Testis (tissue), 5 donors: ENCODE measurements at places on chromosomes 1 and 21.

DNA sequence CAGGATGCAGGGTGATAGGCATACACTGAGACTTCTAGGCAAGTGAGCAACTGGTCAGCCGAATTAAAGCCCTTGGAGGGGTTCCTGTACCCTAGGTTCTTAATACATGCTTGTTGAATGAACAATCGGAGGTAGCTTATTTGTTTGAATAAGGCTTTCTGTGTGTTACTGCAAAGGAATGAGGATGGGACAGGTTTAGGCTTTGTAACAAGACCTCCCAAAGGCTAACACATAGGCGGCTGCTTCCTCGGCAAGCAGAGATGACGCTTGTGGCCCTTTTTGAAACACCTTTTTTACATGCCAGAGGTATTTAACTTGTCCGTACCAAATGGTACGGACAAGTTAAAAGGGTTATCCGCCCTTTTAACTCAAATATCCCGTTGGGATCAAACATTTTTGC lies 511.6 kb downstream of the KIF26B start:
- no peak for DNase-seq

DNA sequence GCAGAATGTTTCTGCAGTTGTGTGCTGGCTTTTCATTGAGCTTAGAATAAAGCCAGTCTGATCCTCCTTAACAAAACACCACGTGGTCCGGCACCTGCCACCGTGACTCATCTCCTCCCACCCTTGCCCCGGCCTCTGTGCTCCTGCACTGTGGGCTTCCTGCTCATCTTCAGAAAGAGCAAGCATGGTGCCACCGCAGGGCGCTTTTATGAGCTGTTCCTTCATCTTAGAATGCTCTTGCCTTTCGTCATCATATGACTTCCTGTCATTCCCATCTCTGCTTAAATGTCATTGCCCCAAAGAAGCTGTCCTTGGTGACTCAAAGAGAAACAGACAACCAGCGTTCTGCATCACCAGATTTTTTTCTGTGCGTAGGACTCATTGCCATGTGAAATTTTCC lies 117.8 kb downstream of the HHAT start:
- no peak for DNase-seq

- no peak for DNase-seq
These were observed 221.1 kb upstream of the PBX1 start for GRCh38 chr1:164337885-164338284.

- no peak for DNase-seq
These were observed 240.3 kb downstream of the LMX1A start for GRCh38 chr1:165116171-165116570.

DNA sequence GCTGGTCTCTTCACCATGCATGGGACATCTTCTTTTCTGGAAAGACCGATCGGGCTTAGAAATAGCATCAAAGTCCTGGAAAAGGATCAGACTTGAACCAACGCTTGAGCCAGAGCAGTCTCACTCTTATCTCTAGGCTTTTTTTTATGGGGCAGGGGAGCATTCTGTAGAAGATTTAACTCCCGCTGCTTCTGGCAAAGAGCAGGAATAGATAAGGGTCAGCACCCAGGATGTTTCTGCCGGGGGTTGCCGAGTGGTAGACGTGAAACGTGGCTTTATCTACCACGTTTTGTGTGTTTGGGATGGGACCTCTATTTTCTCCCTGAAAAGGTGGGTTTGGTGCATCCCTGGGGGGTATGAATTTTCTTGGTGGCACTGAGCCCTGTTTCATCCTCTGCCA lies 18.8 kb downstream of the SPSB1 start:
- no peak for DNase-seq

- DNase-seq, result no peak
These were observed 29.6 kb downstream of the CHD1L start for GRCh38 chr1:147272042-147272441.

GRCh38 chr1:93078203-93078602 lies 880 bp upstream of the MTF2 start:
- DNase-seq, result no peak

DNA sequence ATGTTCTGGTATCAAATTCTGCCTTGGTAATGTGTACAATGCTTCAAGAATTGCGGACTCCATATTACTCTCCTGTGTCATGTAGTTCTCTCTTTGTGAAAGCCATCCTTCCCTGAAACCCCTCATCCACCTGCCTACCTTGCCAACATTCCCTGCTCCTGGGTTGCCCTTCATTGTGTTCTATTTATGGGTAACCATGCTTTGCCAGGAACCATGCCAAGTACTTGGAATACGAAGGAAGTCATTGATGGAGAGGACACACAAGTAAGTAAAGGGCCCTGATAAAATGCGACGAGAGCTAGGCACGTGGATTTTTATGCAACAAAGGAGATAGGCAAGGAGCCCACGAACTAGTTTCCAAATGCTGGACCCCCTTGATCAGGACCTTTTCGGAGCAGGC lies 300.8 kb downstream of the DISC1 start:
- no peak for DNase-seq

DNA sequence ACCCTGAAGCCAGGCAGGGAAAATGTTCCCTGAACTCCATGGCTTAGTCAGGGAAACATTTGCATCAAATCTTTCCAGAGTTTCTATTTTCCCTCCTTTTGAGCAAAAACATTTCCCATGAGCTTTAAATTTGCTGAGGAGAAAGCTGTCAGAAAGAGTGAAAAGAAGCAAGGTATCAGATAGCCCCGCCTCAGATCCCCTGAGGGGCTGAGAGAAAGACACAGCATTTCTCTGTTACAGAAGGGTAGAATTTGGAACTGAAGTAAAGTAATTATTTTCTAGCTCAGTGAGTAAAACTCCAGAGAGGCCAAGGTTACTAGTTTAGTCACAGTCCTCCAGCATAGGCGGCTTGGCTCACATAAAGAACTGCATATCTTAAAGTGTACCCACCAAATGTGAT lies 10.6 kb downstream of the FMO1 start:
- DNase-seq, result no peak

DNA sequence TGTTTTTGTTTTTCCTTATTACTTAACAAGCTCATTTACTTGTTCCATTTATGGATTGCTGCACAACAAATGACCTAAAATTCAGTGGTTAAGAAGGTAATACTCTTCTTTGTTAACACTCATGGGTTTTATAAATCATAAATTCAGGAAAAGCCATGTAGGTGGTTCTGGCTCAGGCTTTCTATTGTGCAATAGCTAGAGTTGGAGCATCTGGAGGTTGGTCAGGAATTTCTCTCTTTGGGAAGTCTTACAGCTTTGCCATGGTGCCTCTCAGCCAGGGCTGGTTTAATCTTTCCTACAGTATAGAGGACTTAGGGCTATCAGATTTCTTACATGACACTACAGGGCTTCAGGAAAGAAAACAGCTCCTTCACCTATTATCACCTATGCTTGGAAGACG lies 1677.1 kb downstream of the KCNT2 start:
- no peak for DNase-seq

- no peak for DNase-seq
These were observed 151.0 kb upstream of the C1orf87 start for GRCh38 chr1:60224523-60224922.

- DNase-seq, result no peak
These were observed 6.1 kb downstream of the TSACC start for GRCh38 chr1:156344409-156344808.

GRCh38 chr1:183270541-183271141 lies 84.6 kb downstream of the LAMC2 start:
- no peak for DNase-seq

DNA sequence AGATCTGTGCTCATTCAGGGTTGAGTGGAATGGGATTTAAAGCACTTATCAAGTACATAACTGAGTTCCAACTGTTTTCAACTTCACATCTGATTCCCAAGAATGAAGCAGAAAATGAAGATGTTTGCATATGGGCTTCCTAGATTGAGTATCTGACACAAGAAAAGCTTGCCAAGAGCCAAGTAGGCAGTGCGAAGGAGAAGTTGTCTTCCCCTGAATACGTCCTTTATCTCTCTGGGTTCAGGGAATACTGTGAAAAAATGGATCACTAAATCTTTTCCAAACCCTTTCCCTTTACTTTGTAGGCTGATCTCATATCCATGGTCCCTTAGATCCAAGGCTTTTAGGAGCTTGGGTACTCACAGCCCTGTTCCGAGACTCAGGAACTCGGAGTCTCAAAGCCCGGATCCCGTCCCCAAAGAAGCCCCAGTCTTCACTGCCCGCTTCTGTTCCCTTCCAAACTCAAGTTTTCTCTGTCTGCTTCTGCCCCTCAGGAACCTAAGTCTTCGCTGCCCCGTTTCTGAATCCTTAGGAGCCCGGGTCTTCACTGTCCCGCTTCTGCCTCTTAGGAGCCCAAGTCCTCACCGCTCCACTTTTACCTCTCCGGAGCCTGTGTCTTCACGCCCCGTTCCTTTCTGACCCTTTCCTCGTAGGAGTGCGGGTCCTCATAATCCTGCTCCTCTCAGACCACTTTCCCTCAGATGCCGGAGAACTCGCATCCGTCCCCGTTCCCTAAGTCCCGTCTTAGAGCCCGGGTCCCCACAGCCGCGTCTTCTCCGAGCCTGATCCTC lies 616 bp downstream of the TAF12 start:
- peak; percentile 30 for DNase-seq

GRCh38 chr1:1629430-1630190 lies 2.4 kb upstream of the MMP23B start:
- no peak for DNase-seq

DNA sequence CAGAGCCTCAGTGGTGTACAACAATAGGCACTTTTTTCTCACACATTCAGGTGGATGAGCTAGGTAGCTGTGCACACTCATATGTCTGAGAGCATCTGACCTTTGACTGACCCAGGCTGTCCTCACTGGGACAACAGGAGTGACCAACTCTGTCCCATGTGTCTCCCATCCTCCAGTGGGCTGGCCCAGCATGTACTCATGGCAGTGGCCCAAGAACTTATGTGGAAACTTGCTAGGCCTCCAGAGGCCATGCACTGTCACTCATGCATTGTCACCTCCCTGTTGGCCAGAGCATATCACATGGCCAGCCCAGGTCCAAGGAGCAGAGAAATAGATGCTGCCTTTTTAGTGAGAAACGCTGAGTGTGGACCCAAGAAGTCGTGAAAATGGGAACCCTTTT lies 158.8 kb downstream of the IGSF21 start:
- DNase-seq, result no peak

DNA sequence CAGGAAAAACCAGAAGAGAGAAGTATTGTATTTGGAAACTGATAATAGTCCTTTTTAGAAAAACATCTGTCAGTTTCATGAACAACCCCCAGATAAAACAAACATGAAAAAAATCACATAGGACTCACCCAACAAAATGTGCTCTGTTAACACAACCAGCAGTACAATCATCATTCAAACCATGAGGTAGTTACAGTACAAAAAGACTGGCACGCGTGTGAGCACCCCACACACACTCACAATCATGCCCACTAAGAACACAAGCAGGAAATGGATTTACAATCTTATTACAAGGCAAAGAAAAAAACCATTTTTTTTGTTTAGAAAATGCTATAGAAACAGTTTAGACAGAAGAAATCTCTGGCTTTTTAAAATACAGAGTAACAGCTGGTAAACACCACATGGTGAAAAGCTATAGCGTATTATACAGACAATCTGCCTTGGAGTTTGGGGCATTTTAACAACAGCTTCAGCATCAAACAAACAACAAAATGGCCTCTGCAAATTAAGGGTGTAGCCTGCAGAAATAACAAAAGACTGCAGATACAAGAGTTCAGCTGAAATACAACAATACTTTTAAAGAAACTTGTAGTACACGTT lies 180.0 kb downstream of the CDC7 start:
- DNase-seq, result no peak

GRCh38 chr1:207910591-207911354 lies at the start of gene CD34:
Gene CD34, minus strand, starts transcription at chr1:207911125. Its CDS starts 45 bp downstream, at chr1:207911080.
- peak; percentile 65 for DNase-seq

DNA sequence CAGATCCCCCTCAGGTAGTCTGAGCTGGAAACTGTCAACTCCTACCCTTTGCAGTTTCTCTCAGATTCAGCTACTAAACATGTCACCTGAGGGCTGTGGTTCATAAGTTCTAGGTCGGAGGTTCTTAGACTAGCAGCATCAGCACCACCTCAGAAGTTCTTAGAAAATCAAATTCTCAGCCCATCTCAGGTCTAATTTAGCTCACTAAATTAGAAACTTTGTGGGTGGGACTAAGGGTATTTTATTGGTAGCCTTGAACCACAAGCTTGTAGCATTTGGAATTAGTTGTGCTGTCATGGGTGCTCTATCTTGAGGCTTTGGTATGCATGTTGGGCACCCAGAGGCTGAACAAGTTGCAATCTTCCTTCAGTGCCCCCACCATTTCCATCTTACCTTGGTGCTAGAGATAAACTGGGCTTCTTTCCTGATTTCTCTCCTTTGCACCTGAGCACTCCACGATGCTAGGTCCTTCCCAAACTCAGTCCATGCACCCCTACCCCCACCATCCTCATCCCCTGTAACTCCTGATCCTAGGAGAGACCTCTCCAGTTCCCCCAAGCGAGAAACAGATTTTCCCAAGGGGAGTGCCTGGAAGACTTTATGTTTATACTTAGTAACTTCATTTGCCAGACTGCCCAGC lies 54.2 kb downstream of the S1PR1 start:
- no peak for DNase-seq

DNA sequence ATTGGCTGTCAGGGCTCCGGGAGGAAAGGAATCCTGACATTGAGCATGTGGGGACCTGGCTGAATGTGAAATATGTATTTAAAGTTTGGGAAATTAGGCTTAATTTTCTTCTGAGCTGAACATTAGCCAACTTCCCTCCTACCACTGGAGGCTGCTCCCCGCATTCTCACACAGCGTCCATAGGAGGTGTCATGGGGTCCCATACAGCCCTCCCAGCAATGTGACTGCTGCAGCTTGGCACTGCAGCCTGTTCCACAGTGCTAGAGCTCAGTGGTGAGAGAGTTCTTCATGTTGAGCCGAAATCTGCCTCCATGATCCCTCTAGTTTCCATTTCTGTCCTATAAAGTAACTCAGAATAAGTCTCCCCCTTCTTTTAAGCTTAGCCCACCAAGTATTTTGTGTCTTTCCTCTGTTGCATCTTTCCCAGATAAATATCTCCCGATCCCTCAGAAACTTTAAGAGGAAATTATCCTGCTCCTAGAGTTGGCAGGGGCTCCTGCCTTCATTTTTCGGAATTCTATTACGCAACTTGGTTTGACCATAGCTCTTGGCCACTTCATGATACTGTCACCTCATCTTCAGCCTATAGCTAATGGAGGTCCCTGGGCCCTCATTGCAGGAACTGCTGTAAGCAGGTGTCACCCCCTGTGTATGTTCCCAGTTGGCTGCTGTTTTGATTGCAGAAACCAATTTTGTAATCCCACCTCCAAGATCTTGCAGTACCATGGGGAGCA lies 2.0 kb downstream of the FCRL6 start:
- no peak for DNase-seq

GRCh38 chr1:60113596-60113995 lies 40.0 kb upstream of the C1orf87 start:
- no peak for DNase-seq

GRCh38 chr21:26753822-26754221 lies 91.4 kb downstream of the ADAMTS1 start:
- no peak for DNase-seq
